ENCODE measurements at places on chromosomes 4 and X.

GRCh38 chr4:169063441-169063840 lies 53.4 kb upstream of the CBR4 start:
- DNase-seq: no peak

DNA sequence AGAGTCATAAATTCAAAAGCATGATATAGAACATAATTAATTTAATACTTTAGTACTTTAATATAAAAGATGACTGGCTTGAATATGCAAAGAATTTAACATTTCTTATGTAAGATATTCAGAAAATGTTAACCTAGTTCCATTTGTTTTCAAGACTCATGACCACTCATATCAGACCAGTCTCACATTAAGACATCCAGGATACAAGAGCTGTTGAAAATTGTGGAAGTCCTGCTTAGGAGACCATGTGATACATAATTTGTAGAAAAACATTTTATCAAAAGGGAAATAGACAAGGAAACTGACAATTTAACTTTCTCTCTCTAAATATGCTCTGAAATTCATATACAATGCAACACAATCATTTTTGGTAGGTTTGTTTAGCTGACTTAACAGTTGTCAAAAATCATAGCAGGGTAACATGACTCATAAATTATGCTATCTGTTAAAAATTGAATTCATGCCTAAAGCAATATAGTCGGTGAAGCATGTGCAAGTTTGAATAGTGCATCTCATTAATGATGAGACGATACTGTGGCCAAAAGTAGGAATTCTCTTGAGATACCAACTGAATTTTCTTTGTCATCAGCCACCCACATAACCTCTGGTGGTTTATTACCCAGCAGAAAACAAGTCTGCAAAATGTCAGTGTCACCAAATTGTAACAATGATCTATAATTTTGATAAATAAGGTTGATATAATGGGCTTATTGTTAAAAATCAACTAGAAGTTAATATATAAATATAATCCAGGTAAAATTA lies 211.4 kb downstream of the GASK1B start:
- no peak for DNase-seq

- DNase-seq: no peak
Measured at GRCh38 chrX:54807524-54808108, at the start of gene MAGED2. Gene MAGED2 (plus strand): TSS chrX:54807745. CDS start chrX:54809332, 1,587 bp downstream.

- no peak for DNase-seq
Measured at GRCh38 chr4:182235021-182235795, 8.0 kb upstream of the TENM3 start.

GRCh38 chr4:113440371-113440770 lies 321.2 kb downstream of the CAMK2D start:
- DNase-seq: no peak

Data from stimulated activated CD8-positive, alpha-beta memory T cell treated with anti-CD3 and anti-CD28 coated beads, Interleukin-4, amount 100 ng/mL, for 4 hours (primary cell).